ENCODE measurements at places on chromosomes 3 and 15.

GRCh38 chr3:54967731-54968161 is 39.9 kb upstream of the LRTM1 start:
- no peak for DNase-seq

- DNase-seq, result peak; percentile 12
Measured at GRCh38 chr3:73086071-73086494, 24.6 kb downstream of the EBLN2 start.

DNA sequence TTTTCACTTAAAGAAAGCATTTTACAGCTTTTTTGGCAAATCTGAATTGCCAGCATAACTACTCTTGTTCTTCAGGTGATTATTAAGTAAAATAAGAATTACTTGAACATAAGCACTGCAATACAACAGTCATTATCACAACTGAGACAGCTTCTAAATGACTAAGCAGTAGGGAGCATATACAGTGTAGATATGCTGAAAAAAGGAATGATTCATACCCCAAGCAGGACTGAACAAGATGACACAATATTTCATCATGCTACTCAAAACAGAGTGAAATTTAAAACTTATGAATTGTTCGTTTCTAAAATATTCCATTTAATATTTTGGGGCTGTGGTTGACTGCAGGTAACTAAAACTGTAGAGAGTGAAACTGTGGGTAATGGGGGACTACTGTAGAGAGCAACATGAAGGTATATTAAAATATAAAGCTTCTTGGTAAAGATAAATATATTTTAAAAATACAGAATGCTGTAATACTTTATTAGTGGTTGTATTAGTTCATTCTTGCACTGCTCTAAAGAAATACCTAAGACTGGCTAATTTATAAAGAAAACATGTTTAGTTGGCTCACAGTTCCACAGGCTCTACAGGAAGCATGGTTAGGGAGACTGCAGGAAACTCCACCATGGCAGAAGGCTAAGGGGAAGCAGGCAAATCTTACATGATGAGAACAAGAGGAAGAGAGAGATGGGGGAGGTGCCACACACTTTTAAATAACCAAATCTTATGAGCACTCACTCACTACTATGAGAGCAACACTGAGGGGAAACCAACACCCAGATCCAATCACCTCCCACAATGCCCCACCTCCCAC is 84.8 kb downstream of the DCLK3 start:
- DNase-seq, result peak; percentile 92

- DNase-seq, result peak; percentile 72
Measured at GRCh38 chr3:71582036-71582611, 1.4 kb downstream of the FOXP1 start.

GRCh38 chr15:101025896-101026631 is 106.9 kb downstream of the LRRK1 start:
- no peak for DNase-seq

GRCh38 chr3:148950806-148951205 is 40.5 kb upstream of the GYG1 start:
- DNase-seq, result no peak

- no peak for DNase-seq
Measured at GRCh38 chr3:190902292-190902691, 39.8 kb upstream of the GMNC start.

Data from RCC 7860 (cell line).